ENCODE measurements at places on chromosomes 6 and 20.

GRCh38 chr20:6680441-6680840 lies 87.0 kb upstream of the BMP2 start:
- DNase-seq: no peak

- no peak for DNase-seq
Measured at GRCh38 chr6:107154801-107155160, 39.5 kb upstream of the BEND3 start.

- no peak for DNase-seq
Measured at GRCh38 chr6:20266851-20267608, 54.8 kb upstream of the MBOAT1 start.

DNA sequence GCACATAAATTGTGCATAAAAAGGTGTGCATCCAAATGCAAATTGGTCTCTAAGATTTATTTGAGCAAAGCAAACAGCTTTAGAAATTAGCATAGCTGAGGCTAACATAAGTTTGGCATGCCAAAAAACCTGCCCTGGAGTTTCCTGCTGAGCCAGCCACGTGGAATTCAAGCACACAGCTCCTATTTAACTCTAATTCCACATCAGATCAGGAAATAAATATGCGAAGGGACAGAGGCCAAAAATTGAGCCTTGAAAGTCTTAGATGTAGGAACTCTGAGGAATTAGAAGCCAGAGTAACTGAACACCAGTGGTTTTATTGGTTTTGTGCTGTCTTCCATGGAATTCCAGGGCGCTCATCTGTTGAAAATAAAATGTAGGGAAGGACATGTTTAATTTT lies 19.6 kb downstream of the SOBP start:
- no peak for DNase-seq

DNA sequence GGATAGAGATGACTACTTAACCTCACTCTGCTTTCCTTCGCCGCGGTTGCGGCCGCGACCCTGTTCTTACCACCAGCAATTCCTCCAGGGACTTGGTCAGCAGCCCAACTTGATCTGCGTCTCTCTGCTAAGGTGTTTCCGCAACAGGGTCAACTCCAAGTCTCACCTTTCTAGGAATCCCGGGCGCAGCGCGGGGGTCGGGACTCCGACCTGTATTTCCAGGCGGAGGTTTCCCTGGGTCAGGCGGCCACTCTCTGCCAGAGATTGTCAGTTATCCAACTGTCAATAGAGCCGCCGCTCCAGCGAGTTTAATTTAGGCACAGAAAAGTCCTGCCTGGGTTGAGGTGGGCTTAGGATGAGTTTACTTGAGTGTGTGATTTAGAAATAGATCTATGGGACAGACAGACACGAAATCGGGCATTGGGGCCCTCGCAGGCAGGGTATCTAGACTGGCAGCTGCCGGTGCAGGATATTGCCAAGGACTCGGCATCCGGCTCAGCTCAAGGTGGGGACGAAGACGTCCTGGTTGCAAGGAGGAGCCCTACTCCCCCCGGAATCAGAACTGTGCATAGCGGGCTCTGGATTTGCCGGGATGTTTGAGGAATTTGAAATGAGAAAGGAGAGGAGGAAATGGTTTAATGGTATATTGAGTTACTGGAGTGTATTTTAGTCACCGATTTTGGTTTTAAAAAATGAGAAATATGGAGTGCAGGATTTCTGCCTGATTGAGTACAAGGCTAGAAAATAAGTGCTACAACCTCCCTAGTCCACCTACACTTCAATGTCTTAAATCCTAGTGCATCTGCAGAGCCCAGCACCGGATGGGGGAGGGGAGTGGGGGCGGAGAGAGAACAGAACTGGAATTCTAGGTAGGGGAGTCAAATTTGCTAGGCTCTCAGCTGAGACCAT lies 23.7 kb downstream of the POM121L2 start:
- DNase-seq: no peak

DNA sequence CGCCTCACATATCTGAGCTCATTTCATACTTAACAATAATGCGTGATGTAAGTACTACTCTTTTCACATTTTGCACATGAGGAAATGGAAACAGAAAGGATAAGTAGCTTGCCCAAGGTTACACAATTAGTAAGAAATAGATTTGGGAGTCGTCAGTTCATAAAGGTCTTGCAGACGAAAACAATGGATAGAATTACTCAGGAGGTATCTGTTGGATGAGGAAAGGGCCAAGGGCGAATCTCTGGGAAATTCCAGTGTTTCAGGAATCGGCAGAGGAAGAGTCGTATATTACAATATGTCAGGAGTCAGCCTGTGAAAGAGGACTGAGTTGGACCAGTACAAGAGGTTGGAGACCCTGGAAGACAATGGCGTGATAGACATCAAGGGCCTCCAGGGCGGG lies 12.8 kb upstream of the EDN1 start:
- no peak for DNase-seq

DNA sequence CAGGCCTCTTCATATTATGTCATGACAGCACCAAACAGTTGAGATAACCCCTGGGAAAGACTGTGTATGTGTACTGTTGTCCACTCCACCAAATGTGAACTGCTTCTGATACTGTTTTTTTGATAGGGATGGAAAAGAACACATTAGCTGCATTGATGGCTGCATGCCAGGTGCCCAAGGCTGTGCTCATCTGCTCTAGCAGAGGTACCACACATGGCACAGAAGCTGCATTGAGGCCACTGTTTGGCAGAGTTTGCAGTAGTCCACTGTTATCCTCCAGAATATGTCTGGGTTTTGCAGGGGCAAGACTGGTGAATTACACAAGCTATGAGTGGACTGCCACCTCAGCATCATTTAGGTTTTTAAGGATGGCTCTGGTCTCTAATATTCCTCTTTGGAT lies 28.2 kb upstream of the ELMO2 start:
- no peak for DNase-seq

- DNase-seq: no peak
Measured at GRCh38 chr6:78883651-78884050, 16.3 kb downstream of the IRAK1BP1 start.

GRCh38 chr6:42042108-42042507 lies 8.2 kb upstream of the TAF8 start:
- no peak for DNase-seq

GRCh38 chr20:48416002-48416401 lies 411.8 kb downstream of the PREX1 start:
- DNase-seq: no peak

GRCh38 chr6:110653381-110653780 lies 161.9 kb downstream of the CDK19 start:
- no peak for DNase-seq

DNA sequence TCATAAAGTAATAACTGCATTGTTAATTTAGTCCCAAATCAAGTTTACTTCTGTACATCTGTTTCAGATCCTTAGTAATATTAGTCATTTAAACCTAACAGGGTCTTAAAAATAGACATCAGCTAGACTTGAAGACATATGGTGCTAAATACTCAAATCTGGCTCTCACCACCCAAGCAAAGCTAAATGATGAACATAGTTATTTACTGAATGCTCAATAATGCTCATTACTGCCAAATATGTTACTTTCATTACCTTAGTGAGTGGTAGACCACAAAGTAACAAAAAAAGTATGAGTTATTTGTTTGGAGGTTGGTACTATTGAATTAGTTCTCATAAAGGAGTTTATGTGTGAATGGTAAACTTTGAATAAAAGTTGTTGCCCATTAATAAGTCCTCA lies 502.1 kb downstream of the PKHD1 start:
- no peak for DNase-seq
